ENCODE measurements at places on chromosomes 16 and 17. TPM values are rescaled to one million over a fixed set of nuclear protein-coding genes. Genes with fewer than 3 reads are reported as not detected.

Gene KCNH4
- total RNA-seq = 0.94 TPM

Gene DNAH17
- total RNA-seq = 0.21 TPM

Gene TSEN54
- 49.7 TPM for total RNA-seq

Gene TBX2
- not detected for total RNA-seq

Gene ABCC1
- 67.0 TPM for total RNA-seq

Gene SLC46A1
- total RNA-seq = 0.50 TPM

Gene SCN4A
- total RNA-seq = 0.02 TPM

DNA sequence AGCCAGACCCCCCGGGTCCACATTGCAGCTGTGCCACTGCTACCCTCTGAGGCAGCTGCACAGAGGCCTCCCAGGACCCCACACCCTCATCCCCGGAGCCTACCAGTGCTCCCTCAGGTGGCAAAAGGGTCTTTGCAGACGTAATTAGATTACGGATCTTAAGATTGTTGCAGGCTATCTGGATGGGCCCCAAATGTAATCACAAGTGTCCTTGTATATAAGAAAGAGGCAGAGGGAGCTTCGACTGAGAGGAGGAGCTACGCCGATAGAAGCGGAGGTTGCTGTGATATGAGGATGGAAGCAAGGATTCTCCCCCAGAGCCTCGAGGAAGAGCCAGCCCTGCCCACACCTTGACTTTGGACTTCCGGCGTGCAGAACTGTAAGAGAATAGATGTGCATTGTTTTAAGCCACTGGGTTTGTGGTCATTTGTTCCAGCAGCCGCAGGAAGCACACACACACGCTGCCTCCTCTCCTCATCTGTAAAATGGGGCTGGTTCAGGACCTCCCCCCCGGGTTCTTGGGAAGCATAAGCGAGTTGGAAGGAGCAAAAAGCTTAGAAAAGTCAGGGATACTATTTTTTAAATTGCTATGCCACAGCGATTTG, 10.5 kb upstream of the RAI1 start:
- peaks cover 30% of the 10 kb centered on the region for H3K27me3 ChIP-seq
- H3K4me3 ChIP-seq = no peak overlapping the region
- peaks cover 3% of the 10 kb centered on the region for H3K36me3 ChIP-seq
- H3K4me1 ChIP-seq = peaks cover 17% of the 10 kb centered on the region
- DNase-seq = no peak

DNA sequence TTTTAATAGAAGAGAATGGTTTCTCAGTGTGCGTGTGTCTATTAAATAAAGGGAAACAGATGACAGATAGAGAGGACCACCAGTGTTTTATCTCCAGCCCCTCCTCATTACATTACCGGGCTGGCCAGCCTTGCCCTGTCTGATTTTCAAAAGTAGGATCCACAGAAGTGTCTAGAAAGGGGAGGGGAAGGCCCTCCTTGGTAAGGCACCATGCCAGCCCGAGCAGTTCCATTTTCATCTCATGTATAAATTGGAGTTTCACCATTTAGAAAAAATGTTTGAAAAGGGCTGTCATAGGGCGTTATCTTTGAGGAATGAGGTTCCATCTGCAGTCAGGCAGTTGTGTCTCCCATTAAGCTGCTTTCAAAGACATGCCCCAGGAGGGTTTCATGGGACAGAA, 96.7 kb downstream of the SOCS1 start:
- no peaks in the 10 kb centered on the region for H3K36me3 ChIP-seq
- H3K27me3 ChIP-seq = no peaks in the 10 kb centered on the region
- no peak overlapping the region for H3K4me3 ChIP-seq
- peaks cover 2% of the 10 kb centered on the region for H3K4me1 ChIP-seq

GRCh38 chr17:76523084-76524037, 14.1 kb downstream of the CYGB start:
- DNase-seq = peak; percentile 73
- H3K27ac ChIP-seq = peak overlapping the region; percentile 88
- H3K4me1 ChIP-seq = peaks cover 19% of the 10 kb centered on the region
- H3K4me3 ChIP-seq = peak overlapping the region; percentile 57
- H3K27me3 ChIP-seq = no peaks in the 10 kb centered on the region

DNA sequence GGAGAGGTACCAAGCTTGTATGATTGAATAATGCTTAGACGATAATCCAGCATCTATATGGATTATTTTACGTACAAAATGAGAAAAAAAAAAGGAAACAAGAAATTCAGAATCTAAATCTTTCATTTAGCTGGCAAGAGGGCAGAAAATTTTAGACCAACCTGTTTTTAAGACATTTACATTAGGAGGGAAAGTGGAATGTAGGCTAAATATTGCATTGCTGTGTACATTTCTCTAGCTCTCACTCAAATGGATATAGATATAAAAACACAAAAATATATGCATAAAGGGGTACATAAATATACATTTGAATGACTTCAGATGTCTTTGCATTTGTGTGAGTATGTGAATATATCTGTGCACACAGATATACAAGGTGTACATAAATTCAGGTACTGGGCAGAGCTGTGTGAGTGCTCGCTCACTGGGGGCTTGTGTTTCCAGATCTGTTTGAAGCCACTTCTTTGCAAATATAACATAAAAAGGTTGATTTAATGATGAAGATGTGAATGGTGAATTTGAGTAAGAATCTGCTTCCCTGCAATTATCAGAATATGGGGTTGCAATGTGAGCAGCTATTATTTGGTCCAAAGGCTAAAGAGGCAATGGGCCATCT, 14.2 kb upstream of the ZFHX3 start:
- DNase-seq = no peak
- H3K36me3 ChIP-seq = peaks cover 5% of the 10 kb centered on the region
- H3K4me3 ChIP-seq = peak overlapping the region; percentile 55
- H3K4me1 ChIP-seq = peaks cover 22% of the 10 kb centered on the region
- H3K27ac ChIP-seq = no peak overlapping the region

- H3K27me3 ChIP-seq = no peaks in the 10 kb centered on the region
- H3K4me1 ChIP-seq = no peaks in the 10 kb centered on the region
- no peak overlapping the region for H3K4me3 ChIP-seq
Measured at GRCh38 chr17:54425671-54426070, 475.0 kb upstream of the TOM1L1 start.

- no peaks in the 10 kb centered on the region for H3K27me3 ChIP-seq
- peak overlapping the region; percentile 98 for H3K27ac ChIP-seq
- DNase-seq = no peak
- no peaks in the 10 kb centered on the region for H3K36me3 ChIP-seq
- H3K4me1 ChIP-seq = peaks cover 21% of the 10 kb centered on the region
Measured at GRCh38 chr16:31093132-31093703, 1.4 kb downstream of the VKORC1 start.

- H3K27me3 ChIP-seq = no peaks in the 10 kb centered on the region
- H3K27ac ChIP-seq = no peak overlapping the region
- no peak overlapping the region for H3K4me3 ChIP-seq
- no peaks in the 10 kb centered on the region for H3K36me3 ChIP-seq
- no peak for DNase-seq
Measured at GRCh38 chr17:43104665-43105064, 20.5 kb downstream of the BRCA1 start.

GRCh38 chr17:67360880-67361279, 5.5 kb downstream of the PSMD12 start:
- no peaks in the 10 kb centered on the region for H3K27me3 ChIP-seq
- H3K4me1 ChIP-seq = peaks cover 51% of the 10 kb centered on the region
- peak overlapping the region; percentile 92 for H3K27ac ChIP-seq

- no peaks in the 10 kb centered on the region for H3K27me3 ChIP-seq
- no peak for DNase-seq
- H3K4me1 ChIP-seq = peaks cover 45% of the 10 kb centered on the region
- H3K27ac ChIP-seq = peak overlapping the region; percentile 91
Measured at GRCh38 chr16:48612611-48613010, 2.6 kb upstream of the N4BP1 start.

- H3K4me3 ChIP-seq = peak overlapping the region; percentile 79
- peak overlapping the region; percentile 90 for H3K27ac ChIP-seq
- peaks cover 47% of the 10 kb centered on the region for H3K4me1 ChIP-seq
- peaks cover 16% of the 10 kb centered on the region for H3K36me3 ChIP-seq
Measured at GRCh38 chr16:27447301-27447700, 45.3 kb downstream of the IL21R start.

DNA sequence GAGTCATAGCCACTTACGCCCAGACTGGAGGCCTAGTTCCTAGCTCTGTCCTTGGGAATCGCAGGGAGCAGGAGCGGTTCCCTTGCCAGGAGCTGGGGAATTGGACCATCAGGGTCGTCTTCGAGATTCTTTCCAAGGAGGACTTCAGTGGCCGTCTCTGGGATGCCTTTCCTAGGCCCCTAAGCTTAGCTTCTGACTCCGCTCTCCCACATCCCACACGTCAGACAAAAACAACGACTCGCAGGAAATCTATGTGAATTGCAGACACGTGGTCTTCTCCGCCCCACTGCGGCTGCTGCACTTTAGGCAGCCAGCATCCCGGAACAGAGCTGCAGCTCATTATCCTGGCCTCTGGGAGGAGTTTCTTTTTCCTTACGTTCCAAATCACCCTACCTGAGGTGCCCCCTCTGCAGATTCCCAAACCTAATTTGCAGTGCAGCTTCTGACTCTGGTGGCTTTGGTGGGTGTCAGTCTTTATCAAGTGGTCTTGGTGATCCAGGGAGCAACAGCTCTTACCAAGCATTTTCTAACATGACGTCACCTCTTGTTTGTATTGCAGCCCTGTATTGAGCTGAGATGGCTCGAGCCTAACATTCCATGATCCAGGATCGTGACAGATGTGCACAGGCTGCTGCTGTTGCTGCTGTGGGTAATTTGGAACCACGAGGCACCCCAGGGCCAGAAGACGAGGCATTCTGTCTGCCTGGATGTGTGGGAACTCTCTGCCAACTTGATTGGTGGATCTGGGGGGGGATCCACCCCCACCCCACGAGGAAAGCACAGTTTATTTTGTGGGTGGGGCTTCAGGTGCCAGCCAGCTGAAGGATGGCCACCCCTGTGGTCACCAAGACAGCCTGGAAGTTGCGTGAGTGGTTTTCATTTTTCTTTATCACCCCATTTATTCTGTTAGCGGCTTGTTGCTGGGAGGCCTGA, 1.1 kb downstream of the KATNB1 start:
- no peak for DNase-seq
- H3K4me1 ChIP-seq = peaks cover 18% of the 10 kb centered on the region
- peak overlapping the region; percentile 99 for H3K27ac ChIP-seq
- H3K27me3 ChIP-seq = no peaks in the 10 kb centered on the region

- H3K4me1 ChIP-seq = peaks cover 6% of the 10 kb centered on the region
- H3K27me3 ChIP-seq = no peaks in the 10 kb centered on the region
- H3K4me3 ChIP-seq = no peak overlapping the region
- H3K36me3 ChIP-seq = no peaks in the 10 kb centered on the region
- H3K27ac ChIP-seq = peak overlapping the region; percentile 4
Measured at GRCh38 chr16:307691-308312, 24.8 kb downstream of the PDIA2 start.

GRCh38 chr16:85430523-85431421, 182.3 kb upstream of the GSE1 start:
- peaks cover 18% of the 10 kb centered on the region for H3K27me3 ChIP-seq
- H3K36me3 ChIP-seq = peaks cover 7% of the 10 kb centered on the region
- no peak overlapping the region for H3K4me3 ChIP-seq
- peak; percentile 6 for DNase-seq
- H3K27ac ChIP-seq = no peak overlapping the region

DNA sequence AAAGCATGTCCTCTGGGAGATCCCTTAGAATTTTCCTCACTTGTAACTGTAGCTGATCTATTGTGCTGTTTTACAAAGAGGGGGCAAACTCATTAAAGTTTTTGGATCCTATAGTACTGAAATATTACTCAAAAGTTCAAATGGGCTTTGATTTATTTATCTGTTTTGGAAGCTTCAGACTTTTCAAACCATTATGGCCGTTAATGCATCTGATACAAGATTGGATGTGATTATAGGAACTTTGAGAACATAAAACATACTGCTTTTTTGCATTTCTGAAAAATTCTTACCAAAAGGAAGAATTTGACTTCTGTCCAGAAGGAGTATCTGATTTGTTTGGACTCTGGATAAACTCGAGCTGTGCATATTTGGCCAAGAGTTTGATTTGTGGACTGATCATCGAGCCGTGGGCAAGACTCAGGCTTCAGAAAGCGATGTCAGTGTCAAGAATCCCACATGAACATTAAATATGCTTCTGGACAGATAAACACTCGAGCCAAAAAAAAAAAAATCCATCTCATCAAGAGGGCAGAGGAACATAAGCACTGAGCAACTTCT, 8.2 kb upstream of the MARCHF10 start:
- H3K36me3 ChIP-seq = peaks cover 5% of the 10 kb centered on the region
- no peak overlapping the region for H3K4me3 ChIP-seq
- peaks cover 4% of the 10 kb centered on the region for H3K4me1 ChIP-seq
- H3K27ac ChIP-seq = no peak overlapping the region

DNA sequence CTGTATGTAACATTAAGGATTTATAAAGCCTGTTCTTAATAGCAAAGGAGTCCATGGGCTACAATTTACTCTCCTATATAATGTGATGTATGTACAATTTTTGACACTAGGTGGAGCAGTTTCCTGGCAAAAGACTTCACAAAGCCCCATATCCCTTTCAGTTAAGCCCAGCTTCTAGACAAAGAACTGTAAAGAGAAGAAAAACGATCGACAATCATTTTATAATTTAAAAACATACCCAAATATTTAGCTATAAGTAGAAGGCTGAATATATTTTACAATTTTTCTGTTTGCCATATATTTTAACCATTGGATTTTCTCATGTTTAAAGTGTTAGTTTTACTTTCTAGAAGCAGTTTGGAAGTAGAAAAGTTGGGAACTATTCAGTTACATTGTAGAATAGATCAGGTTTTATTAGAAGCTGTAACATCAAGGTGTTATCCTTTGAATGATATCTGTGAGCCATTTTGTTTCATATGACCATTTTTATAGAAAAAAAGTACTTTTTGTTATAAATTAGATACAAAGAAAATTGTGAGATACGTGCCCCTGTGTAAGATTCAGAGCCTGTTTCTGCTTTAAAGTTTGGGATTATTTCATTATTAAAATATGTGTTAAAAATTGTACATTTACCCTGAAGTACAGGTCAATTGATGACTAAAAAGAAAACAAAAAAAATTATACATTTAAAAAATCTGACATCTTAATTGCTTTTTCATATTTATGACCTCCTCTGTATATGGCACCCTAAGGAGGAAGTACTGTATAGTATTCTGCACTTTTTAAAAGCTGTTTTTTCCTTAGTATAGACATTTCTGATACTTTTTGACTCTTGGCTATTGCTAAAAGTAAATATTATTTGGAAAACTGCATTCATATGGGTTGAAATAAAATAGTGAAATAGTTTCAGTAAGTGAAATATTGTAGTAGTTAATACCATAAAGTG, 46.3 kb downstream of the VMP1 start:
- peak overlapping the region; percentile 66 for H3K4me3 ChIP-seq
- DNase-seq = no peak
- no peaks in the 10 kb centered on the region for H3K36me3 ChIP-seq

- peaks cover 5% of the 10 kb centered on the region for H3K36me3 ChIP-seq
- peaks cover 18% of the 10 kb centered on the region for H3K27me3 ChIP-seq
- H3K4me1 ChIP-seq = peaks cover 7% of the 10 kb centered on the region
- no peak for DNase-seq
- H3K4me3 ChIP-seq = no peak overlapping the region
Measured at GRCh38 chr16:1980770-1981087, 540 bp downstream of the NOXO1 start.

- H3K4me3 ChIP-seq = no peak overlapping the region
- H3K27me3 ChIP-seq = no peaks in the 10 kb centered on the region
- no peak for DNase-seq
- no peak overlapping the region for H3K27ac ChIP-seq
Measured at GRCh38 chr16:11303405-11304138, 22.4 kb upstream of the PRM1 start.

All from T-helper 17 cell (primary cell).